ENCODE measurements at places on chromosomes 1 and 21.

GRCh38 chr1:73517603-73518191, 680.3 kb downstream of the LRRIQ3 start:
- no peak for DNase-seq

DNA sequence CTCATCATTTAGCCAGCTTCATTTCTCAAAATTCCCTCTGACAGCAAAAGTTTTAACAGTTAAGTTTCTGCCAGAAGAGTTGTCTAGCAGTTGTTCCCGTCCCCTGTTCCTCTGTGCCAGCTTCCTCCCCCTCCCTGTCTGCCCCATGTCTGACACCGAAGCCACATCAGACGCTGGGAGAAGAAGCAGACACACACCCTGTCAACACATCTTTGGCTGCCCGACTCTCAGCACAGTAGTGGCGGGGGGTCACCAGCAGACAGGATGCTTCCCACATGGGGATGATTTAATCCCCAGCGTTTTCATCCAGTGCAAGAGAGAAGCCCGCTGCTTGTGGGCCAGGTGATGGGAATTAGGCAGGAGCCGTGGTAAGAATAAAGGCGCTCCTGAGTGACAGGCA, 379.4 kb upstream of the RUNX1 start:
- no peak for DNase-seq

- DNase-seq, result no peak
These were observed 161.5 kb downstream of the DNM3 start for GRCh38 chr1:172002725-172003345.

DNA sequence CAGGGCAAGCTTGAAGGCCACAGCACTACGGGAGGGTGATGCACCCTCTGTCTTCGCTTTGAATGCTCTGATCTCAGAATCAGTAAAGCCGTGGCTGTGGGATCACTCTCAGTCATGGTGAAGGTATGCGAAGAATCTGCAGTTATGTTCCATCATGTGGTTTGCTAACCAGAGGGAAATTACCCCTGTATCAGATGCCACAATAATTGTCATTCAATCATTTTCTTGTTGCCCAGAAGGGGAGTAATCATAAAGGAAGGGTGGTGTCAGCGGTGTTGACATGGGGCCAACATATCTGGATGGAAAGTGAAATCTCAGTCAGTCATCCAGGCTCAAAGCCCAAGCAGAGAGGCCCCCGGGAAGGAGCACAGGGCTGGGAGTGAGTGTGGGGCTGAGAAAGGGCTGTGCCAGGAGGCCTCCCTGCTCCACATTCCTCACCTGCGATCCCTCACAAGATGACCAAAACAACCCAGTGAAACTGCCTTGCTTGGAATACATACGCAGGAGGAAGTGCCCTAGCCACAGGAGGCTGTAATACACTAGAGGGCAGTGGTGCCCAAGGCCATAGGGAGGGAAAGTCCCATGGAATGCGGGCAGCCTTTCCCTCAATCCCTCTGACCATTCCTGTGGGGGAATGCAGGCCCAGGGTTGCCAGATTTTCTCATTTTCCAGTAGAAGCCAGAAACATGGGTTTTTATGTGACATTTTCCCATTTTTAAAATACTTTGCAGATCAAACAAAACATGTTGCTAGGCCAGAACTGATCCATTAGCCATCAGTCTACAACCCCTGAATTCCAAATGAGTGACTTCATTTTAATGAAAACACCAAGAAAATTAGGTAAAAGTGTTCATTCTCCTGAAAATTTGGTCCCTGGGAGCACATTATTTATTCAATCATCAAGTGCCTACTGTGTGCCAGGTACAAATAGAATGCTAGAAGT, 95.7 kb upstream of the VANGL1 start:
- peak; percentile 98 for DNase-seq

DNA sequence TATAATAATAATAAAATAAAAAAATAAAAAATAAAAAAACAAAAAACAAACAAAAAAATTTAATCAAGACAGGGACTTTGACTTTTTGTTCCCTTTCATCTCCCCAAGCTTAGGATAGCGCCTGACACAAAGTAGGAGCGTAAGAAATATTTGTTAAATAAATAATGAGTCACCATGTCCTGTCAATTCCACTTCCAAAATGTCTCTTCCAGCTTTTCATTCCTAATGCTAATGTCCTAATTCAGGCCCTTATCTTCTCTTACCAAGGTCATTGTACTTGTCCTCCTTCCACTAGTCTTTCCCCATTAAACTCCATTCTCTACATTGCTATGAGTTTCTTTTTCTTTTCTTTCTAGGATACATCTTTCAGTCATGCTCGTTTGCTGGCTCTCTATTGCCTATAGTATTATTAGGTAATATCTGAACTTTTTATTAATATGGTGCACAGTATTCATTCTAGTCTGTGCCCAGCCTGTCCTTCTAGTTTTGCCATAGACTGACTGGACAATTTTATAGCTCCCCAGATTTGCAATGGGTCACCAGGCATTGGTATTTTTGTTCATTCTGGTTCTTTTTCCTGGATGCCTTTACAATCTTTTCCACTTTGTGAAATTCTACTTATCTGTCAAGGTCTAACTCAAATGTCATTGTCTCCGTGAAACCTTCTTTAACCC, 11.4 kb downstream of the NEXN start:
- no peak for DNase-seq

DNA sequence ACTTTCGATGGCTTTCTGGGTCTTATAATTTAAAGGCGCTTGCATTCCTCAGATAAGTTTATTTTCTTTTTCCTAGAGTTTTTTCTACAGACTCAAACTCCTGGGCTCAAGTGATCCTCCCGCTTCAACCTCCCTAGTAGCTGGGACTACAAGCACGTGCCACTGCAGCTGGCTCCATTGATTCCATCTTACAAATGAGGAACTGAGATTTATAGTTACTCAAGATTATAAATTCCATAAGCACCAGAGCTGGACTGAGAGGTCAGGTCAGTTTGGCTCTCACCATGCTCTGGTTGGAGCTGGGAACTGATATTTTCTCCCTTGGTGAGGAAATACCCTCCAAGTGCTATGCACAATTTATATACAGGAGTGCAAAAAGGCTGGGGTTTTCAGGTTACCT, 13.4 kb upstream of the PRPF38B start:
- DNase-seq, result no peak

DNA sequence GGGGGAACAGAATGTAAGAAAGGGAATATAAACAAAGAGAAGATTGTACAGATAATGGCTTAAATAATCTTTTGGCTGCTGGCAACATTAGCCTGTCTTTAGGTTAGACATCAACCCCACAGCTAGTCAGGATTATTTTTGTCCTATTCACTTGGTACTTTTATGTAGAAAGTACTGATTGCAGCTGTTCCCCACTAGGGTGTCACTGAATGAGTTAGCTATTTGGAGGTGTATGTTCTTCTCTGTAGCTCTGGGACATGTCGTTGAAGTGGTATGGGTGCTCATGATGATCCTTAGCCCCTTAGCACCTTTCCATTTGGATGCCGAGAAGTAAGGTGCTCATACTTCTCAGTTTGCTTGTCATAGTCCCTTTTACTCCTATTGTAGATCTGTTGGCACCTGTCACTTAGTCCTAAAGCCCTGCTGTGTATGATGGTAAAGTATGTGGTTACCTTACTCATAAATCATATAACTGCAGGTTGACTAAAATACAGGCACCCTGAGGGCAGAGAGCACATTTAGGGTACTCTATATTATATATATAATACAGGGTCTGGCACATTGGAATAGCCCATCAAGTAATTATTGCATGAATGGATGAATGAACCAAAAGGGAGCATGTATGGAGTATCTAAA, 64.6 kb downstream of the USP25 start:
- no peak for DNase-seq

- no peak for DNase-seq
These were observed 187.5 kb downstream of the DHRS3 start for GRCh38 chr1:12430525-12430924.

GRCh38 chr1:39779821-39780220, 8.7 kb upstream of the OXCT2 start:
- no peak for DNase-seq
